ENCODE measurements at places on chromosomes 7 and 10.

DNA sequence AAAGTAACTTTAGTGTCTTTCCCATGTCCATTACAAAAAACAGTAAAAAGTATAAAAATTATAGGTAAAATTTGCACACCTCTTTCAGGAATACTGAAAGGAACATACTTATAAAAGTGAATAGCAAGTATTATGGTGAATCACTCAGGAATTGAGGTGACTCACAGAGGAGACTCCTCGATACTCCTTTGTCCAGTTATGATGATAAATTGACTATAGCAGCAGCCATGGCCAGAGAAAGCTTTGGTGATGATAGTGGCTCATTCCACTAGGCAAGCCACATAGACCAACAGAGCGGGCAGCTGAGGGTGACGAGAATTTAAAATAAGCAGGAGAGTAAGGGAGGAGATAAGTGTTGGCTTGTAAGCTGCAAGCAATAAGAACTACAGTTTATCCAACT is 1231.1 kb upstream of the CELF2 start:
- H3K36me3 ChIP-seq: no peaks in the 10 kb centered on the region
- no peak for DNase-seq
- no peak overlapping the region for H3K4me3 ChIP-seq
- H3K4me1 ChIP-seq: no peaks in the 10 kb centered on the region
- no peak overlapping the region for H3K27ac ChIP-seq
- no peaks in the 10 kb centered on the region for H3K27me3 ChIP-seq

- no peak overlapping the region for H3K4me3 ChIP-seq
- H3K27me3 ChIP-seq: no peaks in the 10 kb centered on the region
- no peaks in the 10 kb centered on the region for H3K36me3 ChIP-seq
- no peak for DNase-seq
- H3K4me1 ChIP-seq: no peaks in the 10 kb centered on the region
- no peak overlapping the region for H3K27ac ChIP-seq
These were observed 44.3 kb upstream of the ZC3HAV1 start for GRCh38 chr7:139153832-139154231.

GRCh38 chr7:32255036-32255435 is 184.8 kb upstream of the PDE1C start:
- H3K27ac ChIP-seq: no peak overlapping the region
- H3K4me1 ChIP-seq: no peaks in the 10 kb centered on the region
- DNase-seq: no peak
- H3K27me3 ChIP-seq: no peaks in the 10 kb centered on the region
- no peak overlapping the region for H3K4me3 ChIP-seq

DNA sequence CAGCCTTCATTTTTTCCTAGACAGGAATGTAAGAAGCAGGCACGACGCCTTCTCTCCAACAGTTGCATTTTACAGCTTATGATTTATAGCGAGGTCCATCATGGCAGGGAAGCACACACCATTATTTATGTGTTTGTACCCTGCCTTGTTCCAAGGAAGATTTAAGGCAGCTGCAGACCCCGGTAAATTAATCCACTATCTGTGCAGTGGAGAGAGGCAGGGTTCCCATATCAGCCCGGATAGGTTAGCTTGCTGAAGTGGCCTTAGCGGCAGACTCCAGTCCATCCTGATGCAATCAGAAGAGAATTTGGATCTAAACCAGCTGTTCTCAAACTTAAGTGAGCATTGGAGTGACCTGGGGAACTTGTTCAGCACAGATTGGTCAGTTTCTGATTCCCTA is 359.4 kb downstream of the GALNT17 start:
- no peak overlapping the region for H3K27ac ChIP-seq
- H3K36me3 ChIP-seq: no peaks in the 10 kb centered on the region
- H3K4me3 ChIP-seq: no peak overlapping the region
- no peaks in the 10 kb centered on the region for H3K27me3 ChIP-seq
- no peaks in the 10 kb centered on the region for H3K4me1 ChIP-seq
- no peak for DNase-seq

DNA sequence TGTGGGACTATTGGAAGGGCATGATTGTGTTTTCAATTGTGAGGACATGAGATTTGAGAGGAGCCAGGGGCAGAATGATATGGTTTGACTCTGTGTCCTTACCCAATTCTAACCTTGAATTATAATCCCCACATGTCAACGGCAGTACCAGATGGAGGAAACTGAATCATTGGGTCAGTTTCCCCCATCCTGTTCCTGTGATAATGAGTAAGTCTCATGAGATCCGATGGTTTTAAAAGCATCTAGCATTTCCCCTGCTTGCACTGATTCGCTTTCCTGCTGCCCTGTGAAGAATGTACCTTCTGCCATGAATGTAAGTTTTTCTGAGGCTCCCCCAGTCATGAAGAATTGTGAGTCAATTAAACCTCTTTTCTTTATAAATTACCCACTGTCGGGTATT is 1367.1 kb downstream of the XPNPEP1 start:
- DNase-seq: no peak
- H3K4me3 ChIP-seq: no peak overlapping the region
- H3K27me3 ChIP-seq: no peaks in the 10 kb centered on the region
- H3K4me1 ChIP-seq: no peaks in the 10 kb centered on the region
- H3K36me3 ChIP-seq: no peaks in the 10 kb centered on the region

GRCh38 chr7:157276731-157277562 is 59.9 kb upstream of the DNAJB6 start:
- no peak overlapping the region for H3K27ac ChIP-seq
- no peak for DNase-seq
- no peaks in the 10 kb centered on the region for H3K36me3 ChIP-seq
- H3K4me1 ChIP-seq: peaks cover 44% of the 10 kb centered on the region

DNA sequence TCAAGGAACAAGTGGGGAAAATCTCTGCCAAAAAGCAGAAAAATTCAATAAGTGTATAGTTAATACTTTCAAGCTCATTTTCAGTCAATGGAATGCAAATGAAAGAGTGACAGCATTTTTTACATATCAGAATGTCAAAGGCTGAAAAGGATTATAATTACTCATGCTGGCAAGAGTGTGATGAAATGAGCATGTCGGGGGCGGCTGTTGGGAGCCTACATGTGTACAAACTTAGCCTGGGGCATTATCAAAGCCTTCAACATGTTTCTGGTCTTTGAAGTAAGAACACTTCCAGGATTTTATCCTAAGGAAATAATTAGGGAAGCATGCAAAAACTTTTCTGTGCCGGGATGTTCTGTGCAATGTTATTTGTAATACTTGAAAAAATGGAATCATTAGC is 221.7 kb upstream of the LYZL1 start:
- no peaks in the 10 kb centered on the region for H3K27me3 ChIP-seq
- DNase-seq: no peak
- no peaks in the 10 kb centered on the region for H3K4me1 ChIP-seq
- no peak overlapping the region for H3K27ac ChIP-seq
- H3K36me3 ChIP-seq: no peaks in the 10 kb centered on the region

- H3K4me1 ChIP-seq: no peaks in the 10 kb centered on the region
- no peak overlapping the region for H3K27ac ChIP-seq
- no peak for DNase-seq
- no peak overlapping the region for H3K4me3 ChIP-seq
These were observed 1208.3 kb downstream of the GATA3 start for GRCh38 chr10:9262770-9263169.

- H3K4me1 ChIP-seq: no peaks in the 10 kb centered on the region
- no peak overlapping the region for H3K4me3 ChIP-seq
- no peak overlapping the region for H3K27ac ChIP-seq
- DNase-seq: no peak
These were observed 80.5 kb upstream of the LRGUK start for GRCh38 chr7:134046594-134047128.

GRCh38 chr7:21044384-21044783 is 257.7 kb upstream of the SP8 start:
- no peaks in the 10 kb centered on the region for H3K36me3 ChIP-seq
- H3K27ac ChIP-seq: no peak overlapping the region
- H3K4me3 ChIP-seq: no peak overlapping the region

GRCh38 chr10:89391907-89392756 is at the start of gene IFIT1:
IFIT1 (plus strand) TSS chr10:89392623; CDS start chr10:89392713, 90 bp downstream.
- peak within 1 kb of the TSS; percentile 88 for H3K4me3 ChIP-seq
- H3K4me1 ChIP-seq: peaks cover 10% of the 10 kb centered on the region
- H3K36me3 ChIP-seq: no peaks in the 10 kb centered on the region
- H3K27me3 ChIP-seq: no peaks in the 10 kb centered on the region

- no peak overlapping the region for H3K27ac ChIP-seq
- peaks cover 10% of the 10 kb centered on the region for H3K4me1 ChIP-seq
- no peaks in the 10 kb centered on the region for H3K36me3 ChIP-seq
These were observed 778.5 kb downstream of the NRG3 start for GRCh38 chr10:82653244-82654155.
